Stimulated activated CD8-positive, alpha-beta memory T cell treated with anti-CD3 and anti-CD28 coated beads, Interleukin-15, amount 100 ng/mL, for 1 hour (primary cell): ENCODE measurements at places on chromosomes 7 and 10.

DNA sequence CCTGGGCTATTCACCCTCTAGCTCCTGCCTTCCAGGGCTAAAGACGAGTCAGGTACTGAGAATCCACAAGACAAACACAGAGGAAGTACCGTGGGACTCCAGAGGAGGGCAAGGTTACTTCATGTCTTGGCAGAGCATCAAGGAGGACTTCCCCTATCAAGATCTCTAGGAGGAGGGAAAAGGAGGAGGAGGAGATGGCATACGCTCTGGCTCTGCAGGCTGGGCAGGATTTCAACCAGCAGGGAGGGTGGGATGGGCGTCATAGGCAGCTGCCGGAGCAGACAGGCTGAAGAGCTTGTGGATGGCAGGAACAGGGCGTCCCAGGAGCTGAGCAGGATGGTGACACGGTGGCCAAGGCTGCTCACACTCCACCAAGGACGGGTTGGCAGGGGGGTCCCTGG, 21.3 kb downstream of the MDH2 start:
- no peak for DNase-seq

DNA sequence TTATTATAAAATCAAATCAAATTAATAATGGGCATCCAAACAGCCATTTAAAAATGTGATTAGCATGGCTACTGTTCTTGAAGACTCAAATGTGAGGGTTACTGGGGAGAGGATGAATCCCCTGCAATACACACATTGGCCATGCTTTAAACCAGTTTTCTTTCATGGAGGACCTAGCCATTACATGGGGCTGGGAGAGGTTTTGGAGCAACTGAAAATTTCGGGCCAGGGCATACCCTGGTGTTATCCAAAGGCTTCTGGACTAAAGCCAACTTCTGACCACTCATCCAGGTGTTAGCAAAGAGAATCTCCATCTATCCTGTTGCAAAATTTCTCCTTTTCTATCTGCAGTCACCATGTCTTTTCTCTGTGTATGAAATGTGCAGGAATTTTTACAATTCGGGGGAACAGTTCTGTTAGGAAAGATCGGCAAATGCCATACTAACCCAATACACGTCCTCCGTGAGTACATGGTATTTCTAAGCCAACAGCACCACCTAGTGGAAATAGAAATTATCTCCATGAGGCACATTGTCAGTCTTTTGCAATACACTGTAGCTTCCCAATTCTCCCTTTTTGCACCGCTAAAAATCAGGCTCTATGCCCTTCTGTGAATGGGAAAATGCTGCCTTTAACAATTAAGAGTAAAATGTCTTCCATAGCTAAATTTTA, 47.0 kb upstream of the ZNF107 start:
- no peak for DNase-seq

- no peak for DNase-seq
These were observed 227.2 kb downstream of the TMEM26 start for GRCh38 chr10:61225939-61226338.

- no peak for DNase-seq
These were observed 1.2 kb downstream of the HSPA14 start for GRCh38 chr10:14839305-14839695.

DNA sequence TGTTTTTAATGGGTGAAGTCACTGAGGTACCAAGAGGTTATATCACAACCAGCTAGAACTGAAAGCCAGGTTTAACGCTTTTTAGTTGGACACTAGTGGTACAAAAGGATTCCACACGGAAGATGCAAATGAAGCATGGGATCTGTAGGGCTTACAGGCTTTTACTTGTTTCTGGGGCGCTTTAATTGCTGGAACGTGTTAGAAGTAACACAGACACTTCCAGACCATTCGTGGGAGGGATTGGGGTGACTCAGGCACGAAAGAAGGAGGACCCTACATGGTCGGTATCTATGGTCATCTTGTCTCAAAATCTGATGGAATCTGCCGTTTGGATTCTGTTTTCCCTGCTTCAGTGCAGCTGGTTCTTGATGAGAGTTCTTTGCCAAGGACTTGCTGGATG, 1.0 kb downstream of the YKT6 start:
- DNase-seq, result no peak

- no peak for DNase-seq
These were observed 39.9 kb downstream of the DKK1 start for GRCh38 chr10:52353960-52354394.

GRCh38 chr7:145817687-145818086, 298.9 kb upstream of the CNTNAP2 start:
- no peak for DNase-seq

GRCh38 chr7:15439853-15440252, 122.0 kb downstream of the AGMO start:
- DNase-seq, result no peak

GRCh38 chr7:50589364-50589763, 24.2 kb upstream of the DDC start:
- no peak for DNase-seq

GRCh38 chr7:107262857-107263256, 94.1 kb downstream of the HBP1 start:
- DNase-seq, result no peak

- no peak for DNase-seq
These were observed 49.1 kb upstream of the STEAP1B start for GRCh38 chr7:22549051-22549450.

GRCh38 chr10:14235566-14236195, 95.0 kb downstream of the FRMD4A start:
- DNase-seq, result no peak

- no peak for DNase-seq
These were observed 147.5 kb upstream of the ASAH2 start for GRCh38 chr10:50398823-50399222.

DNA sequence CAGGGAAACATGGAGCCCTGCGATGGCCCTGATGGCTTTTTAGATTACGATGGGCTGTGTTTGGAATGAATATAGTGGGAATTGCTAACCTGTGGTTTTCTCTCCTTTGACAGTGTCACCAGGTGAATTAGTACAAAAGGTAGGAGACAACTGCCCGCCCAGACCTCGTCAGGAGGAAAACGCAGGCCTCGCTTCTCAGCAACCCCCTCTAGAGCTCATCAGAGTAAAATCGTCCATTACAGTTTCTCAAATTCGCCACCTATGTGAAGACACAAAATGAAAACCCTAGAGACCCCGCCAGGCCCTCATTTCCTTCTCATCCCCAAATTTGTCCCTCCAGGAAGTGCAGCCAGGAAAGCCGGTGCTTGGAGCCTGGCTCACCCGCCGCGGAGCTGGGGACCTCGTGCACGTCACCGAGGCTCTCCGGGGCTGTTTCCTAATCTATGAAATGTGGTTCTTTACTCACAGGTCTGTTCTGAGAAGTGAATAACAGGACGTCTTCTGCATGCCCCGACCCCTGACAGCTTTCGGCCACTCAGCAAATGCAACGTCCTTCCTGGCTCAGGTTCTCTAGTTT, 143.7 kb downstream of the VIPR2 start:
- no peak for DNase-seq

GRCh38 chr10:119404719-119405519, 137.6 kb downstream of the RGS10 start:
- no peak for DNase-seq

DNA sequence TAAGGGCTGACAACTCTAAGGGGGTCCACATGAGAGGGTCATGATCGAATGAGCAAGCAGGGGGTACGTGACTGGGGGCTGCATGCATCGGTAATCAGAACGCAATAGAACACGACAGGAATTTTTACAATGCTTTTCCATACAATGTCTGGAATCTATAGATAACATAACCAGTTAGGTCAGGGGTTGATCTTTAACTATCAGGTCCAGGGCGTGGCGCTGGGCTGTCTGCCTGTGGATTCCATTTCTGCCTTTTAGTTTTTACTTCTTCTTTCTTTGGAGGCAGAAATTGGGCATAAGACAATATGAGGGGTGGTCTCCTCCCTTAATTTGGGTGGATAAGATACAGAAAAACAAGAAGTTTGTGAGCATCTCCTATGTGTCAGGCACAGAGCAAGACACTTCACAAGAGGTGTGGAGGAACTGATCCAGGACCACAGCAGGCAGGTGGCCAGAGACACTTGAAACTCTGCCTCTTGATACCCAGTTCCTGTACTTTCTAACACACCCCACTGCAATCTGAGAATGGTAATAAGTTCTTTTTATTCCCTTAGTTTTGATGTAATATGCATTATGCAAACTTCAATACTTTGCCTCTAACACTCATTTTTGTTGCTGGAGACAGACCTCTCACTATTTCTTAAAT, 18.0 kb upstream of the MRLN start:
- no peak for DNase-seq

GRCh38 chr7:25646726-25647413, 418.6 kb upstream of the NPVF start:
- DNase-seq, result no peak

- no peak for DNase-seq
These were observed 45.1 kb downstream of the WIPI2 start for GRCh38 chr7:5234852-5235831.

DNA sequence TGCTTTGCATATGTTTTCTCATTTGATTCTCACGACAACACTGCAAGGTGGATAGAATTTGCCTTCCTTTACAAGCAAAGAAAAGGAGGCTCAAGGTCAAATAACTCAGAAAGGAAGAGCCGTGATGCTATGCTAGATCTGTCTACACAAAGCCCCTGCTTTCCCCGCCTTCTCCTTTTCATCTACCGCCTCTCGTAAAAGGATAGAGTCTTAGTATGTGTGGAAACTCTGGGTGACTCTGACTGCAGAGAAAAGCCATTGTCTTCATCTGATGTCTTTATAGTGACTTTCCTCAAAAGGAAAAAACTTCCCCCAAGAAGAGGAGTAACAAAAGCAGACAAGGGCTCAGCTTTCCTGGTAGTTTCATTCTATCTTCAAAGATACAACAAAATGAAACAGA, 292.7 kb downstream of the ACTR3B start:
- DNase-seq, result no peak

- no peak for DNase-seq
These were observed 70.2 kb upstream of the ITGA8 start for GRCh38 chr10:15789793-15790525.

- no peak for DNase-seq
These were observed 21.4 kb downstream of the POT1 start for GRCh38 chr7:124908259-124908658.

DNA sequence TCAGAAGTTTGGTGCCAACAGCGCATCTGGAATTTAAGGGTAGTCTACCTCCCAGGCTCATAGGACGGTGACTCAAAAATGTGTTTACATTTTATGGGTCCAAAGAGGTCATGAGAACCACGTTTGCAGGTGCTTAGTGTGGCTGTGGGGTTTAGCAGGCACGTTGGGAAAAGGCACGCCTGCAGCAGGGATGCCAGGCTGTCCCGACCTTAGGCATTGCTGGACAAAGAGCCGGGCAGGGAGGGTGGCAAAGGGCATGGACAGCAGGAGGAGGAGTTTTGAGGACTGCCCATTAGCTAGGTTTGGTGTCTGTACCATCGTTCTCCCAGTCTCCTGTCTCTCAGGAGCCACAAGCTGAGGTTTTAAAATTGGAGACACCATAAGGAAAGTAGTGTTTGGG, 104.4 kb downstream of the TRRAP start:
- no peak for DNase-seq

- DNase-seq, result peak; percentile 75
These were observed at the start of gene ZNF212 for GRCh38 chr7:149239345-149240143. ZNF212 (plus strand) TSS chr7:149239651; CDS start chr7:149239779, 128 bp downstream.

DNA sequence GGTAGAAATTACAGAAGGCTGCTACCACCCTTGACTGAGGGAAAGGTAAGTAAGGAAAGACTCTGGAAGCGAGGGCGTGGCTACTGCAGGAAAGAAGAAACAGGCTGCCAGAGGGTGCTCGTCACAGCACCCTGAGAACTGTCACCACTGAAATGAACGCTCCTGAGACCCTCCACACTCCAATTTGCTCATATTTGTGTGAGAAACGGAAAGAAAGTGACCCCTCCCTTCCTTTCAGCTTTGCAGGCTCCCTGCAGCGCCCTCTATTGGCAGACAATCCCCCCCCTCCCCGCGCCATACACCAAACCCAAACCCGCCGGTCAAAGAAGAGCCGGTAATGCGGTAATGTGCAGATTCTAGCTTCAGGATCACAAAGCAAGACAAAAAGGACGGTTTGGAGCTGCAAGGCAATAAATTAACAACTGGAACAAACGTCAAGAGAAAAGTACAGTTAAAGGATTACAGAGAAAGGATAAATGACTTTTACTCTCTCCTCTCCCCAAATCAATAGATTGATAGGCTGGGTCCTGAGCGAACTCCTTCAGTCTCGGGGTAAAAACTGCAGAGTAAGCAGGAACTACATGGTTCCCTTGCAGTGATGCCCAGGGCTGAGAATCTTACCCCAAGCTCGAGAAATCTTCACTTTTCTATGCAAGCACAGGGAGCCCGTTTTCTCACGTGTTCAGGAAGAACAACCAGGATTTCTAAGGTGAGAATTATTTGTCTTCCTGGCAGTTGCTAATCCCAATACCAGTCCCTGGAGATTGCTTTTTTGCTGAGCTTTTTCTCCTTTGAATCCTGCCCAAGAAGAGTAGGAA, 47.6 kb downstream of the STEAP1B start:
- DNase-seq, result no peak

DNA sequence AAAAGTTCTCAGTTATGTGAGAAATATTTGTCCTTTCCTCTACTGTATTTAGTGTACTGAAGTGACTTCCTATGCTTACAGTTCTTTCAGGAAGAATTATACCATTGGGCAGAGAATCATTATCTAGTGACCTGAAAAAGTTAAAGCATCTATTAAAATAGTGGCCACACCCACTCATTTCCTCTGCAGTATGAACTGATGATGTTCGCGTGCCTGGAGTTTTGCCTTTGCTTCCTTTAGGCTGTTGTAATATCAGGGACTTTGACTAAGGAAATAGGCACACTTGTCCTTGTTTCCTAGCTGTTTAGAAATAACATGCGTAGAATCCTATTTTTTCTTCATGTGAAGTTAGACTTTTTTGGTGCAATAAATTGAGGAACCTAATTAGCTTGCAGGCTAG, 100.7 kb downstream of the ZMYND11 start:
- no peak for DNase-seq

GRCh38 chr7:44050915-44051560, 6.5 kb downstream of the DBNL start:
- DNase-seq, result no peak

DNA sequence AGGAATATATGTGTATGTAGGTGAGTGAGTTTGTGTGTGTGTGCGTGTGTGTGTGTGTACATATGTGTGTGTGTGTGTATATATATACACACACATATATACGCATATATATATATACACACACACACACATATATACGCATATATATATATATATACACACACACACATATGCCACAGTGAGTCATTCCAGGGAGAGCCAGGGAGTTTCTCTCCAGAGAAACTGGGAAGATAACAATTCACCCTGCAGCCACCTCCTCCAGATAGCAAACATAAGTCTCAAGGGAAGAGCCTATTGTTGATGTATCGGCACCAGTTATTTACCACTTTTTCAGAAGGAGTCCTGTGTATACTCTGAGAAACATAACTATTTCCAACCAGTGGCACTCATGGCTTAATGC, 102.3 kb upstream of the STK17A start:
- no peak for DNase-seq

GRCh38 chr10:103166523-103166922, 26.5 kb downstream of the NT5C2 start:
- no peak for DNase-seq

DNA sequence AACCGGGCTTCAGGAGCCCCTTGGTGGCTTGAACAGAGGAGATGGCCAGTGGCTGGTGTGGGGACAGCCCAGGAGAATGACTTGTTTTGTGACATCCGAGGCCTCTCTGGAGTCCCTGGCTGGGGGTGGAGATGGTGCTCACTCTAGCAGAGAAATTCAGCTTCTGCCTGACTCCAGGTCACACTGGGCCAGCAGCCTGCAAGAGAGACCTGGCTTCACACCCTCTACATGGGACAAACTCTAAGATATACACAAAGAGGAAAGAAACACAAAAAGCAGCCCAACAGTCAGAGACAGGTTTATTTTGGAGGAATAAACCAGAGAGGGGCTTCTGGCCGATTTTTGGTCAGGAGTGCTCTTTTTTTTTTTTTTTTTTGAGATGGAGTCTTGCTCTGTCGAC, 132.8 kb downstream of the ELFN1 start:
- no peak for DNase-seq
